ENCODE measurements at places on chromosomes 1 and 21.

DNA sequence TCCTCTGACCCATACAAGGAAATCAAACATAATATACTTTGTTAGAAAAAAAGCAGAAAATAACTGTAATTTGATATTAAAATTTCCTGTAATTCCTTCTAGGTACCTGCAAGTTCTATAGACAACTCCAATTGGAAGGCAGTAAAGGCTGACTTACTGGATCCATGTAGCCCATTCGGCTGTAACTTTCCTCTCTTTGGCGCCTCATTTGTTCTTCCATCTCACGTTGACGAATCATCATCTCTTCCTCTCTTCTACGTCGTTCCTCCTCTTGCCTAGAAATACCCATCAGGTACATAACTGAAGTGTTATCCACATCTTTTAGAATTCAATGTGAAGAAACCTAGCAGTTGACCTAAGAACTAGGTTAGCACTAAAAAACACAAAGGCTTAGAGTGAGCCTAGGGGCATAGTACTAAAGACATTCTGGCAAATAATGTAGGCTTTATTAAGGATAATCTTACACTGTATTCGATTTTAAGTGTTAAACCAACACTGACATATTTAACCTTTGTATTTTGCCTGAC is 5.1 kb downstream of the SFPQ start:
- DNase-seq = no peak

GRCh38 chr1:79235301-79236002 is 228.9 kb upstream of the ADGRL4 start:
- DNase-seq = no peak

GRCh38 chr21:39641827-39642450 is 29.2 kb downstream of the B3GALT5 start:
- no peak for DNase-seq

GRCh38 chr1:174291059-174291458 is 131.7 kb downstream of the RABGAP1L start:
- DNase-seq = no peak

DNA sequence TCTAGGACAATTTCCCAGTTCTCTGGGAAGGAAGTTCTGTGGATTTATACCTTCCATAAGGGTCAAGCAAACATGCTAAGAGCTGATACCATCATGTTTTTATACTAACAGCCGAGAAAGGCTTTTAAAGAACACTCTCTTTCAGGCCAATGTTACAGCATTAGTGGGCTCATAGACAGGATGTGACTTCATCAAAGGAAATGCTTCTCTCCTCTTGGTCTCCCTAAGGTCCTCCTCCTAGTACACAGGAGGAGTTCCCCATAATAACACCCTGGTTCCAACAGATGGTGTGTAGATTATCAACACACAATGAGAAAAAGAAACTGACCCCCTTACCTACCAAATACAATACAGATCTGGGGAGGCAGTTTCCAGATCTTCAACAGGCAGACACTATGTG is 26.7 kb upstream of the GLIS1 start:
- DNase-seq = no peak

DNA sequence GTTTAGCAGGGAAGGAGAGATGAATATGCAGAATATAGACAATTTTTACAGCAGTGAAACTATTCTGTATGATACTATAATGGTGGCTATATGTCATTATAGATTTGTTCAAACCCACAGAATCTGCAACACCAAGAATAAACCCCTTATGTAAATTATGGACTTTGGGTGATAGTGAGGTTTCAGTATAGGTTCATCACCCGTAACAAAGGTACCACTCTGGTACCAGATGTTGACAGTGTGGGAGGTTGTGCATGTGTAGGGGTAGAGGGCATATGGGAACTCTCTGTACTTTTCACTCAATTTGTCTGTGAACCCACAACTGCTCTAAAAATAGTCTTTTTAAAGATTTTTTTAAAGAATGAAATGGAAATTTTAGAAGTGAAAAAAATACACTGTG is 29.9 kb upstream of the PRDX6 start:
- DNase-seq = no peak

DNA sequence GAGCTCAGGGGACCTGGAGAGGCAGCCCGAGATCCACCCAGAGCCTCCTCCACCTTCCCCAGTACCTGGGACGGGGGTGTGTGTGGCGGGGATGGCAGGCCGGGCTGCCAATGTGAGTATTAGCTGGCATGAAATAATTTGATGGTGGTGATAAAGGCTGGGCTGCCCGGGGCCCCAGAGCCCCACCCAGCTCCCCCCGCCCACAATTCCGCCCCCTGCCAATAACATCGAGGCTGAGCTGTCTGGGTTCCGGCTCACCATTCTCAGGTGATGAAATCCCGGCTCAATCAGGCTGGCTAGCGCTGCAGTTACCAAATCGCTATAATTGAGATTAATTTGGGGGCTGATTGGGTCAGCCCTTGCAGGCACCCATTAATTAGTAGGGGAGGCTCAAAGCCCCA is 103.8 kb upstream of the CASZ1 start:
- DNase-seq = no peak

DNA sequence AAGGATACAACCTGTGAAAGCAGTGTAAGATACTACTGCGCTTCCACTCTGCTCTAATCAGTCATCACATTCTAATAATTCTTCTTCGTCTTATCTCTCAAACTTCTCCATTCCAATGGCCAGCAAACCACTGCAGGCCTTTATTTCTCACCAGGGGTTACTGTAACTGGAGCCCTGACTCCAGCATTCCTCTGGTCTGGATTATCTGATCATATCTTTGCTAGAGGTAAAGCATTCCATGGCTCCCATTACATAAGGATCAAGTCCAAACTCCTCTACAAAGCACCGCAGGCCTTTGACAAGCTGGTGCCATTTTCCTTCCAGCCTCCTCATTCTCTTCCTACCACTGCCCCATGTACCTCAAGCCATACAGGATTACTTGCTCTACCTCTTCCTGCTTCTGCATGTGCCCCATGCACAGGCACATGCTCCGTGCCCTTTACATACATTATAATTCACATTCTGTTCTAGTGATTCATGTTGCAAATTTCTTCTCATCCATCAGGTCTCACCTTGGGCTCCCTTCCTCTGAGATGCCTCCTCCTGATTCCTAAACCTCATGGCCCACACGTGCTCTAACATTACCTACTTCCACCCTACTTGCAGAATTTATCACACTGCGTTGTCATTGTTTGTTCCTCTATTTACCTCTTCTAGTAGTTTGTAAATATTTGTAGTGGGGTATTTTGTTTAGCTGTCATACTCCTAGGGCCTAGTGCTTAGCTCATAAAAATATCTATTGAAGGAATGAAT is 9.3 kb upstream of the SERBP1 start:
- peak; percentile 60 for DNase-seq

DNA sequence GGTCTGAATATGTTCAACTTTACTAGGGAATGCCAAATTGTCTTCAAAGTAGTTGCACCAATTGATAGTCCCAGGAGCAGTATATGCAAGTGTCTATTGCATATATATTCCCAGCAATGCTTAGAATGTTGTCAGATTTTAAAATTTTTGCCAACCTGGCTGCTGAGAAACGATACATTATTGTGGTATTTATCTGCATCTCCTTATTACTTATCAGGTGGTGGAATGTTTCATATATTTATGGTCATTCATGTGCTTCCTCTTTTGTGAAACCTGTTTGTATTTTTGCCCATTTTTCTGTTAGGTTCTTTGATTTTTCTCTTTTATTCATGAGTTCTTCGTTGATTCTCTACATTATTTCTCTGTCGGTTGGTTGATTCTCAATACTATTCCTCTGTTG is 39.5 kb downstream of the COLGALT2 start:
- no peak for DNase-seq

Data from ELF-1 (cell line).